ENCODE measurements at places on chromosomes 12 and 14.
A peak's percentile ranks its signal among the peaks of the same experiment; 100 is the strongest.

GRCh38 chr12:118436986-118437385, 60.6 kb downstream of the SUDS3 start:
- peak; percentile 76 for DNase-seq

DNA sequence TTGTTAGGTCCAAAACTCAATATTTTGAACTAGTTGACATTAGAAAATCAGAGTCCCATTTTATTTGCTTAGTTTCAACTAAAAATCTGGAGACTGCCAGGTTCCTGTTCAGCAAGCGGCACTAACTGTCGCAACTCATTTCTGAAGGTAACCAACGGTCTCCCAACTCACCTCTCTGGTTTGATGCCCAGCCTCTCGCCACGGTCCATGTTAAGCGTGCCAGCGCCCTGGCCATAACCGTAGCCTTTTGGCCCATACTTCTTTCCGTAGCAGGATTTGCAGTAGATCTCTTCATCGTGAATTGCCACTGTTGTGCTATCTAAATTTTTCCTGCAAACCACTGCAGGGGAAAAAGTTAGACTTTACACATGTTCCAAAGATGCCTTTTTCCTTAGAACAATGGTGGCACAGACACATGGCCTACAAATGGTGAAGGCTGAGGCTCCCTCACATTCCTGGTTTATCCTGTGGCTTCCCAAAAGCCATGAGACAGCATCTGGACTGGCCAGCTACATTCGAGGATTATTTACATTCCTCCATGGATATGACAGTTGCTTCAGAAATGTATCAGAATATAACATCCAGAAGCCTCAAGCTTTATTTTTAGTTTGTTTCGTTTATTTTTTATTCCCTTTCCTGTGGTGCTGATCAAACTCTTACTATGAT, 15.7 kb downstream of the CSRP2 start:
- DNase-seq = peak; percentile 85

DNA sequence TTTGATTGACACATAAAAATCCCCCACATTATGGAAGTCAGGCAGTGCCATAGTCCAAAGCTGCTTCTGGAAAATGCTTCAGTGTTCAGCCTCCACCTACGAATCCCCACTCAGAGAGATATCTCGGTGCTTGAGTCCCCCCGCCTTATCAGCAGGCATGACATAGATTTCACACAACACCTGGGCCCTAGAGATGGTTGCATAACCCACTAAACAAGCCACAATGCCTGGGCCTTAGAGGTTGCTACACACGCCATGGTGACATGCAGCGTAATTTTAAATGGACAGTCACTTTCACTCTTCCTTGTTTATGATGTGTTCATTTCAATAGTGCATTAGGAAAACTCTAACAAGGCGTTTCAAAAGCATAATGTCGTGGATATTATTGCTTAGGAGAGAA, 38.0 kb downstream of the CCDC60 start:
- DNase-seq = no peak

DNA sequence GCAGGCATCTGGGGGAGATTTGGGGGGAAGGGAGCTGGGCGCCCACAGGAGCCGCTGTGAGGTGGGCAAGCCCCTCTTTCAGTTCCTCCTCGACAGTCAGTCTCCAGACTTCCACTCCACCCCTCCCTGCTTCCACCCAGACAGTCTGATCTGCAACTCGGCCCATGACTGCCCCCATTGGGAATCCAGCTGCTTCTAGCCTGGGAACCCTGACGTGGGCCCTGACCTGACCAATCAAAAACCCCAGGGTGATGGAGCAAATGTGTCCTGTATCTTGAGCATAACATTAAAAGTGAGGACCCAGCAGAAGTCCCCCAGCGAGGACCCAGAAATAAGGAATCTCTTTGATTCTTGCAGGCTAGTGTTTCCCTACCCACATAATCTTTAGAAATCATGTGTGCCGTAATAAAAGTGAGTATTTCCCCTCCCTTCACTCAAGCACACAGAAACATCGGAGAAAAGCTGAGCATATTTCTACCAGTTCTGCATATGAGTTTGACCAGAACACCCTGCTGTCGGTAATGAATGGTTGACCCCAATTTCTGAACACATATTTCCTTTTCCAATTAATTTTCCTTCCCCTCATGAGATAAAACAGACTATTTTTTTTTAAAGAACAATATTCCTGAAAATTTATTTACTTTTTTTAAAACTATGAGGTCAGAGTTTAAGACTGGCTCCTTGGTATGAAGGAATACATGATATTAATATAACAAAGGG, 6.4 kb downstream of the SSH1 start:
- no peak for DNase-seq

GRCh38 chr14:81371802-81372201, 28.3 kb downstream of the STON2 start:
- no peak for DNase-seq

- DNase-seq = no peak
These were observed at the start of gene WSB2 for GRCh38 chr12:118061011-118061872. TSS of gene WSB2 (minus strand) at chr12:118061179. CDS start at chr12:118061048, 131 bp downstream.

DNA sequence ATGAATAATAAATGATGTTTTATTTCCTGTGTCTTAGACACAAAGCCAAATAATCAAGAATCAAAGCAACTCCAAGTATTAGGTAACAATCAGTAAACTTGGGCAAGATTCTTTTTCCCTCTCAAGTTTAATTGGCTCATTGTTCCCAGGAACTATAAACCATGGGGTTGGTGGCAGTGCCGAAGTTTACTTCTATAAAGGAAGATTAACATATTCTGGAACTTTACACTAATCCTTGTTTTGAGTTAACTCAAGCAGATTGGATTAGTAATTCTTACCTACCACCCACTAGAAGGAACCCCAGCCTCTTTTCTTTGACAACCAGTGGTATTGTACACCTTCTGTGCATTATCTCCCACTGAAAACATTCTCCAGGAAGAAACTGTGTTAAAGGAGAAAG, 197.1 kb downstream of the EXOC5 start:
- DNase-seq = no peak

DNA sequence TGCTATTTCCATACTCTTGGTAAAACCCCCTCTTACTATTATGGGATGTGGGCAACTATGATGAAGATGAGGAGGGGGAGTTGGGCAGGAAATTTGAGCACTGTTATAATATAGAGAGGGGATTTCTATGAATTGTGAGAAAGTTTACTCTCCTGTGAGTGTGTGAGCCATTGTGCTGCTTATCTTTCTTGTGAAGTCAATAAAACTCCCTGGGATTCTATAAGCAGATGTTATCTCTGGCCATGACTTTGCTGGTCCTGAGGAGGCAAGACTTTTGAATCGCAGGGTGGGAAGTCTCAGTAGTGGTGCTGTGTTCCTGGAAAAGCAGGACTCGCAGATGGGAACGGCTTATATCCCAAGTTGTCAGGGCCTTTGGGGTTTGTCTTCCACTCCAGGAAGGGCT, 62.2 kb downstream of the EMP1 start:
- DNase-seq = no peak

DNA sequence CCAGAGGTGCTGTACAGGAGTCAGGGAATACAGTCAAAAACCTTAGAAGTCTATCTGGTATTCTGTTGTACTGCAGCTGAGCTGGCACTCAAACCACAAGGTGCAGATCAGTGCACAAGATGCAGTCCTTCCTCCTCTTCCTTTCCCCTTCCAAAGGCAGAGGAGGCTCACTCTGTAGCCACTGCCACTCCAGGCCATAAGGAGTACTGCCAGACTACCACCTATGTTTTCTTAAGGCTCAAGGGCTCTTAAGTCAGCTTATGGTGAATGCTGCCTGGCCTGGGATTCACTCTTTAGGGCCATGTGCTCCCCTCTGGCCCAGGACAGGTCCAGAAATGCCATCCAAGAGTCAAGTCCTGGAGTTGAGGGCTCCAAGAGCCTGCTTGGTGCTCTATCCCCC, 200.3 kb downstream of the CRADD start:
- DNase-seq = no peak

GRCh38 chr12:18549598-18549997, 188.2 kb downstream of the PLCZ1 start:
- DNase-seq = no peak

- DNase-seq = no peak
These were observed 250.3 kb downstream of the SPTSSA start for GRCh38 chr14:34211732-34212131.

GRCh38 chr12:127649961-127650360, 617.0 kb upstream of the TMEM132C start:
- no peak for DNase-seq

DNA sequence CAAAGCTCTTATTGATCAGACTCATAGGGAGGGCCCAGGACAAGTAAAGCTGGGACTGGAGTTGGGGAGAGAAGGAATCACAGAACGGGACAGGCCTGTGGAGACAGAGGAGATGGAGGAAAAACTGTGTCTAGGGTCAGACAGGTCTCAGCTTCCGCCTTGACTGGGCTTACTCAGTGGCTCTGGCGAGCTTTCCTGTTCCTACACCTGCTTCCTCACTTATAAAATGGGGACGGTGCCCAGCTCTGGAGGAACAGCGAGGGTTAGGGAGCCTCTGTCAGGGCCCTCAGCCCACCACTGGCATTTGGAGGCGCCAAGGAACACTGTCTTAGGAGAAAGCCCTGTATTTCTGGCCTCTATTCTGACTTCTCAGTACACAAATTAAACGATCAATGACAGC, 34.7 kb downstream of the SETD3 start:
- no peak for DNase-seq

DNA sequence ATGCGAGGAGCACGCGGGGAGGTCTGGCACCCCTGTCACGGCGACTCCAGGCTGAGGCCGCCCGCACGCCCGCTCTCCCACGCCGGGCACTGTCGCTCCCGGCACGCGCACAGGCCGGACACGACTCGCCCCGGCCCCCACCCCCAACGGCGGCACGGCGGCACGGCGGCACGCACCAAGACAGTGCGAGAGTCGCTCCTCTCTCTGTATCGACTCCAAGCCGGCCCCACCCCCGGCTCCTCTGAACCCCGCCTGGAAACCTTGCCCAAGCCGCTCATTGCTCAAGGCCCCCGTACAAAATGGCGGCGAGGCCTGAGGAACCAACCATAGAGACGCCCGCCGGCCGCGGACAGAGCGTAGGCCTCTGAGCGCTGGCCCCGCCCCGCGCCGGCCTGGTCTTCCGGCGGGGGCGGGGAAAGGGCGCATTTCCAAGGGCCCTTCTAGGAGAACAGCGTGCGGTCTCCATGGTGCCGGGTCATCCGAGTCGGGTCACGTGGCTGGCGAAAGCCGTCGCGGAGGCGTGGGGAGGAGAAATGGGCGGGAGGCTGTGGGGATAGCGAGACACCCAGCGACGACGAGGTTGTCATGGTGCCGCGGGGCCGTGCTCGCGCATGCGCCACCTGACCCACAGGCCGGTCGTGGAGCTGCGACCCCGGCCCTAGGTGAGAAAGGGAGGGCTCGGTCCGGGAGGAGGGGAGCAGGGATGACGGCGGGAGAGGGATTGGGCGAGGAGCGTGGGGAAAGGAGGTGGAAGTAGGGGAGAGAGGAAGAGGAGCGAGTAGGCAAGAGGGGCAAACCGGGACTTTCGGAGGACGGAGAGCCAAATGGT, at the start of gene CIPC:
TSS of gene CIPC (plus strand) at position 559 of the 829 bp plus-strand sequence. CDS start 7,451 bp downstream, outside the sequence.
- DNase-seq = peak; percentile 88

GRCh38 chr12:56385873-56386272, 23.2 kb upstream of the APOF start:
- no peak for DNase-seq

- DNase-seq = no peak
These were observed 118.3 kb downstream of the ETV6 start for GRCh38 chr12:11767798-11768197.

DNA sequence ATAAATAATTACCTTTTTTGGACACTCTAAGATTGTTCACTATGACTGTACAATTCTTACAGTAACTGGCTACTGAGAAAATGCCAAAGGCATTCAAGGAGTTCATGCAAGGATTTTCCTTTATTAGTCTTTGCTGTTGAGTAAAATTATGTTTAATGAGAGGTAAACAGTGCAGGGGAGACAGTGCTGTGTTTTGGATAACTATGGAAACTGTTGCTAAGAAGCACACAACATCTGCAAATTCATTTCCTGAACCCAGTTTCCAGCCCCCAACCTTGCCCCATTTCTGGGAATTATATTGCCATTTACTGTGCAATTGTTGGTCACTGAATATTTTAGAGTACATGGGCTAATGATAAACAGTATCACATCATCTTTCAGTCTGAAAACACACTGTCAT, 1005.8 kb downstream of the TRHDE start:
- no peak for DNase-seq

GRCh38 chr14:26589925-26590324, 7.9 kb downstream of the NOVA1 start:
- no peak for DNase-seq

DNA sequence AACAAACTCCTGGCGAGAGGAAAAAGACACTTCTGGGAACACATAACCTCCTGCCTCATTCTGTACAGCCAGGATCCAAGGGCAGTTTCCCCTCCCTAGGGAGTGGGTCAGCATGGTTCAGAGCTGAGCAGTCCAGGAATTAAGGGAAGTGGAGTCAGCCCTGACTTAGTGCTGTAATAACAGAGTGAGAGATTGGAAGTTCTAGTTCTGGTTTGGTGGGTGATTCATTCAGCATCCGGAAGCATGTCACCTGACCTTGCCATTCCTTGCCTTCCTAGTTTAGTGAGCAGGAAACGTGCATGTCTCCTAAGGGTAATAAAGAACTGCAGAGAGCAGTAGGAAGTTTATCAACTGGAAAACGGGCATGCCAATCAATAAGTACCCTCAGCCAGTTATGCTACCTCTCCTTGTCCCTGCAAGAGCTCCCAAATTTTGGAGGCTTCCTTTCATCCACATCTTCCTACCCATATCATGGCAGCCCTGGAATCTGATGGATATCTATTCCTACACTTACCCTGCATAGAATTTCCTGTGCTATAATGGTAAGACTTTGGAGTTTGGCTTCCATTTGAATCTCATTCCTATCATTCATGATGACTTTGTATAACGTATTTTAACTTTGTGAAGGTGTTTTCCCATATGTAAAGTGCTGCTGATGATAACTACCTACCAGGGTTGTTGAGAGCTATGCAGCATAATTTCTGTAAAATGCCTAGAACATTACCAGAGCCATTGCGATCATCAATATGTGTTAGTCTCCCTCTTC, 28.5 kb upstream of the MAGOHB start:
- no peak for DNase-seq

DNA sequence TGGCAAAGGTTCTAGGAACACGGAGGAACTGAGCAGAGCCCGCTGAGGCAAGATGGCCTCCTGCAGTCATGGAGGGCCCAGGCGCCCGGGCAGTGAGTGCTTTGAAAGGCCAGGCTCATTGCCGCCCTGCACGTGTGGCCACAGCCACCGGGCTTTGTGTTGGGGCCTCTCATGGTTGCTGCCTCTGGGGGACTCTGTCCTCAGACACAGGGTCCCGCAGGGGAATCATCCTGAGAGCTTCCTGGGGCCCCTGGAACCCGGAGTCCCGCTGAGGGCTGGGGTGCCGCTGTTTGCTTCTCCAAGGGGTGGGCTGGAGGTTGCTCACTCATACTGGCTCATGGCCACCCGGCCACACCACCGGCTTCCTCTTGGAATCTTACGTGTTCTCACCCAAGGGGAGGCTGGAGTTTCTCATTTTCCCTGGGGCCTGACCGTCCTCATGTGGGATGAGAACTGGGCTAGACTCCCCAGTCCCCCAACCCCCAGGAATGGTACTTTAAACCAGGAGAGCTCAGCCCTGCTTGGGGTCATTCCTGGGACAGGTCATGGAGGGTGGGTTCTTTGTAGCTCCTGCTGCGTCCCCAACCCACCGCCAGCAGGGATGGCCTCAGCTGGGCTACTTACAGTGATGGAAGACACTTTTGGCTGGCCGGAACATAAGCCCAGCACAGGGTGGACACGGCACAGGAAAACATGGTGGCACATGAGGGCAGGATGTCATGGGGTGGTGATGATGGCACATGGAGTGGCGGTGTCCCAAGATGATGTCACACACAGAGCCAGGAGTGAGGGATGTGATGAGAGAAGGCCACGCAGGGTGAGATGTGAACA, 21.1 kb upstream of the LRTM2 start:
- DNase-seq = no peak

Data from AG04449 (cell line).